ENCODE measurements at places on chromosomes 7 and 10.
A peak's percentile ranks its signal among the peaks of the same experiment; 100 is the strongest.

DNA sequence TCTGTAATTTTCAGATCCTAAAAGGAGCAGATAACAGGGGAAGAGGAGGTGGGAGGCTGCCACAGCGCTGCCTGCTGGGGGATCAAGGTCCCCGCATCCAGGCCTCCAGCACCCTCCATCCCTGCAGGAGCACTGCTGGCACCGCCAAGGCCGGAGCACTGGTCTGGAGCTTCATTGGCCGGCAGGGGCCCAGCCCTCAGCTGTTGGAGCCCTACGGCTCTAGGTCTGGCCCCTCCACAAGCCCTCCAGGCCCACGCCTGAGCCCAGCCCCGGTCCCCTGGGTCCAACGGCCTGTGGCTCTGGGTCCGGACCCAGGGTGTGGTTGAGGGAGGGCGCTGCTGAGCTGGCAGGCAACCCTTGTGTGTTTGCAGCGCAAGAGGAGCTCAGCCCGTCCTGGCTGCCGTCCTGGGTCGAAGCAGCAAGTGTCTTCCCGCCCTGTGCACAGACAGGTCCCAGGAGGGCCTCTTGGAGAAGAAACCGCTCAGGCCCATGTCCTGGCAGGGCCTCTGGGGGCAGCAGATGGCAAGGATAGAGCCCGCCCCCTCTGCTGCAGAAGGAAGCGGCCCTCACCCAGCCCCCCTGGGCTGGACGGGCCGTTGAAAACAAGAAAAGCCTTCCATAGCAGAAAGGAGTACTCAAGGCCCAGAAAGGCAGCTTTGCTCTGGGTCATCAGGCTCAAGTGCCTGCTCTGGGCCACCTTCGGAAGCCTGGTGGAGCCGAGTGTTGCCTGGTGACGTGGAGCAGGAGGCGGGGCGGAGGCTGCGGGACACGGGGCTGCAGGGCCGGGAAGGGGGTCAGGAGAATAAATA lies 54.3 kb upstream of the TNRC18 start:
- DNase-seq: peak; percentile 31

- DNase-seq: no peak
Measured at GRCh38 chr10:127119936-127120335, 76.5 kb downstream of the INSYN2A start.

DNA sequence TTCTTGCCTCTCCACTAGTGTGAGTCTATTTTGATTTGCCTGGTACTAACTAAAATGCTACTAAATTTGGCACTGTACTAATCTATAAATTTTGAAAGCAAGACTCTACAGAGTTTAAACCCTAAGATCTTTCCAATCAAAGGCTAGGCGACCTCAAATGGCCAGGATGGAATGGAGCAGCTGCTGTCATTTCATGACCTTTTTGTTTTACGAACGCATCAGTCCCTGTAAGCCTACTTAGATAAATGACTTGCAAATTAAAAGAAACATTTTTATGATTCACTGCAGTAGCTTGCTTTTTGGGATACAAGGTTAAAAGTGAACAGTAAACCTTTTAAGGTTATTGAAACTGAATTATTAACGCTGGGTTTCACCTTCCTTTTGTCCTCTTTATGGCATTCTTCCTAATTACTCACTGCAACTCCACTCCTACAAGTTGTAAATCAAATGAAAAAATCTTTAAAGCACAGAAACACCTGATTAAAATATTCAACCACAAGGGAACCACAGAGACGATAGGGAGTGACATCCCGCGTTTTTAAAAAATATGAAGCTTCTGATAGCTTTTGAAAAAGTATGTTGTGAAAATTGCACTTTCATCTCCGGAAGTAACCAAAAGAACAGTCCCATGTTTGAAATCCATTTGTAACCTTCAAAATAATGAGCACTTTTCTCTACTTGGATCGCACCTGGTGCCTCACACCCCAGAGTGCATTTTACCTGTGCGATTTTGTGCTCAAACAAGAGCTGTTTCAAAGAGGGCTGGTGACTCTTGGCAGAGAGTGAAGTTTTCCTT lies 595.1 kb downstream of the PARD3 start:
- DNase-seq: peak; percentile 80

- peak; percentile 61 for DNase-seq
Measured at GRCh38 chr10:75283078-75283670, 47.4 kb upstream of the COMTD1 start.

DNA sequence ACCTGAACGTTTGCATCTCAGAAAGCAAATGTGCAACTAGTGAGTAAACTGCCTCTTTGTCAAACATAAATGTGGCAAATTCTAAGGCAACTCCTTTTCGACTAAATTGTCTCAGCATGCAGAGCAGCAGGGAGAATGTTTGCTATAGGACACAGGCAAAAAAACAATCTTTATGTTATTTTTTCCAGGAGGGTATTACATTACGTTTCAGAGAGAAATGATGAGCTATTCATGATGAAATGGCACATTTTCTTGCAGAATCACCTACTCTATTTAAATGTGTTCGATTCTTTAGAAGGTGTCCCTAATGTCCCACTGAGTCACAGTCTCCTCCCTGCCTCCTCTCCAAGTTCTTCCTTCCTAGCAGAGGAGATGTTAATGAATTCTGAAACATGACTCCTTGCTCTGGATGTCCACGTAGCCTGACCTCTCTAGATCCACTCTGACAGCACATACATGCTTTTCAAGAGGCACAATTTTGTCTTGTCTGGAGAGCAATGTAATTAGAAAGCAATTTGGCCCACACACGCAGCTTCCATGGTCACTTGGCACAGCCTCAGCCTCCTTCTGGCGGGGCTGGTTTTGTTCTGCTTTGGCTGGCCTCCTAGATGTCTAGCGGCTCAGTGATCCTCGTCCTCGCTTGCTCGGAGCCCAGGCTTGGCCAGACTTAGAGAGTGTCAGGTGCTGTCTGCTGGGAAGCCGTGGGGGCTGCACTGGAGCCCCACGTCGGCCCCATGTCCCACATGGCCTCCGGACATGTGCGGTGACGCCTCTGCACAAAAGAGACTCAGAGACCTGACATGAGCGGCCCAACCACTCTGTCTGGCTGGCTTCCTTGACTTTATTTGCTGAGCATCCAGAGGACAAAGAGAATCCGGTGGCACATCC lies 125.7 kb upstream of the ZNF438 start:
- peak; percentile 59 for DNase-seq

- DNase-seq: no peak
Measured at GRCh38 chr10:131946321-131946751, 35.4 kb downstream of the BNIP3 start.

DNA sequence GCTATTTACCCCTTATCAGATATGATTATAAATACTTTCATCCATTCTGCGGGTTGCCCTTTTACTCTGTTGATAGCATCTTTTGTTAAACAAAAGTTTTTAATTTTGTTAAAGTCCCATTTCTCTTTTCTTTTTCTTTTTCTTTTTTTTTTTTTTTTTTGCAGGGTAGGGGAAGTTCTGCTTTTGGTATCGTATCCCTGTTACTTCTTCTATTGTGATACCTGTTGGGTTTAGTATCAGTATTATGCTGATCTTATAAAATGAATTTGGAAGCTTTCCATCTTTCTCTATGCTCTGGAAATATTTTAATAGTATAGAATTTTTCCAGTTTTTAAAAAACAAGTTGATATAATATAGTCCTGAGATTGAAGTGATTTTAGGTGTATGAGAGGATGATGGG lies 6.0 kb downstream of the CCNJ start:
- DNase-seq: no peak

DNA sequence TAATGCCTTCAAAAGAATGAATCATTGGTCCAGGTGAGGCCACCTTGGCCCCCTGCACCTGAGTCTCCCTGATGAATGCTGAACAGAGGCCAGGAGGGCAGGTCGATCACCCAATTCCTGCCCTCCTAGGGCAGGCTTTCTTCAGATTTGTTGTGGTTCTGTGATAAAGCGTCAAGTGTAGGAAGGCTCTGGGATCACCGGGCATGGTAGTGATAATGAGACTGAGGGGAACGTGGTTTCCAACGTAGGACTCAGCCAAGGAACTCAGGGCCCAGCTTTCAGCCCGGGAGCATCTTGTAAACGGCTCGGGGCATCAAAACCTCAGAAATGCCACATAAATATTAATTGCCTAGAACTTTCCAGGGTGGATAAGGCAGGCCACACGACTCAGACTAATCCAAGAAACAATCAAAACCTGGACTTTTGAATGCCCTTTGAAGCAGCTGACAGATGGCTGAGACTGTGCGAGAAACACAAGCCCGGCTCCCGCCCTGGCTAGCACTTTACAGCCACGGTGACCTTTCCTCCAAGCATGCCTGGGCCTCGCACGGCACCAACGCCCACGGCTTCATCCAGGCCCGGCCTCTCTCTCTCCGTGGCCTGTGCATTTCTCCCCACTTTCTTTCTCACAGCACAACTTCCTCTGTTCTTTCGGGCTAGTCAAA lies 239.3 kb upstream of the GRB10 start:
- no peak for DNase-seq

GRCh38 chr10:122128357-122128756 lies 139.4 kb downstream of the TACC2 start:
- DNase-seq: no peak

DNA sequence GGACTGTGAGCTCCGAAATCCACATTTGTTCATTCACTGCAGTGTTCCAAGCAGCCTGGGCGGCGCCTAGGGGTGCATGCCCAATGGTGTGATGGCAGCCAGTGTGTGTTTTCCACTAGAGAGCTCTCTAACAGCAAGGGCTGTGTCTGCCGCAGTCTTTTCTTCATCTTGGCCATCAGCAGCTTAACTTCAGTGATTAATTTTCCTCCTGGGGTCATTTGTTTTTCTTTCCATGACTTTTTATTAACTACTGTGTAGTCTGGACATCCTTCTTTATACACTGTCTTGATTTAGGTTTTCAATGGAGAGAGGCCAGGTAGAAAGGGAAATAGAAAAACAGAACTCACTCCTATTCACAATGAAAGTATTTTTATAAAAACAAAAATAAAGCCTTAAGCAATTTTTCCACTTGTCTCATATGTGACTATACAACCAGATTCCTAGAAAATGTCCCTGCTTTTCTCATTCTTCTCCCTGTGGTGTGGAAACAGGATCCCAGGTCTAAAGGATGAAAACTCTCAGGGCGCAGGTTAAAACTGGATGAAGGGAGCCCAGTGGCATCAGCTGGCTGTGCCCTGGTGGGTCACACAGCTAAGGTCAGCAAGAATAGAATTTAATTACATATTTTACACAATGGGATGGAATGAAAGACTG lies 176.8 kb downstream of the PKD1L1 start:
- DNase-seq: no peak

GRCh38 chr10:104735757-104736391 lies 94.8 kb downstream of the SORCS3 start:
- DNase-seq: no peak

GRCh38 chr10:24920907-24921881 lies 31.2 kb downstream of the PRTFDC1 start:
- no peak for DNase-seq

DNA sequence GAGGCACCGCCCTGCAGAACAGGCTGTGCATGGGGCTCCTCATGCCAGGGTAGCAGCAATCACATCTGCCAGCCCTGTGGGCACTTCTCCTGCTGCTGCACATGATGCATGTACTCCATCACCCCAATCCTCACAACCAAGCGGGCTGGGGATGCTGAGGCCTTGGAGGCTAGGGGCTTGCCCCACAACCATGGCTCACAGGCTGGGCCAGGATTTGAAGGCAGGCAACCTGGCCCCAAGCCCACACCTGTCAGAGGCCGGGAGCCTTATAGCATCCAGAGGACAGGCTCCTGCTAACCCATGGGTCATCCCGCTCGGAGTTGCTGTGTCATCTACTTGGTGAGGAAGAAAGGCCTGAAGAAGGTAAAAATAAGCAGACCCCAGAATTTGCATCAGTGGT lies 2.2 kb downstream of the POLM start:
- no peak for DNase-seq

DNA sequence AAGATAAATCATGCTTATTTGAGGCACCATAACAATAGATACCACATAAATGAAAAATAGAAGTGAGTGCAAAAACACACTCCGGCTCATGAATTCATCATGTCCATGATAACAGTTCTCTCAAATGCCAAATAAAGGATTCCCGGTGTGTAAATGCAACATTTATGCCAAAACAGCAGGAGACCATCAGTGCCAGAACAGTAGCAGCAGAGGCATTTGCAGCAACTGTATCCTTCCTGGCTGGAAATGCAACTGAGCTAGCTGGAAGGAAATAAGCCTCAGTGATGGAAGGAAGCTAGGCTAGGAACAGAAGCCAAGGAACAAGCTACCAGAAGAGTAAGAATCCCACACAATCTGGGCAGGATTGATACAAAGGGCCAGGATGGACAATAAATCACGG lies 79.9 kb upstream of the THSD7A start:
- peak; percentile 73 for DNase-seq

GRCh38 chr7:91800389-91800788 lies 80.1 kb downstream of the MTERF1 start:
- no peak for DNase-seq

- DNase-seq: no peak
Measured at GRCh38 chr10:99788598-99789256, 6.3 kb downstream of the ABCC2 start.
